Stimulated activated CD8-positive, alpha-beta memory T cell treated with anti-CD3 and anti-CD28 coated beads, Interleukin-4, amount 100 ng/mL, for 1 hour (primary cell): ENCODE measurements at places on chromosomes 4 and X.

GRCh38 chrX:101287402-101287801 lies 3.7 kb downstream of the TAF7L start:
- DNase-seq = no peak

GRCh38 chr4:770022-770421 lies 55.9 kb downstream of the CPLX1 start:
- DNase-seq = no peak

GRCh38 chrX:67692246-67692645 lies 148.4 kb downstream of the AR start:
- no peak for DNase-seq

GRCh38 chr4:185573651-185574199 lies 38.4 kb upstream of the PDLIM3 start:
- DNase-seq = no peak

DNA sequence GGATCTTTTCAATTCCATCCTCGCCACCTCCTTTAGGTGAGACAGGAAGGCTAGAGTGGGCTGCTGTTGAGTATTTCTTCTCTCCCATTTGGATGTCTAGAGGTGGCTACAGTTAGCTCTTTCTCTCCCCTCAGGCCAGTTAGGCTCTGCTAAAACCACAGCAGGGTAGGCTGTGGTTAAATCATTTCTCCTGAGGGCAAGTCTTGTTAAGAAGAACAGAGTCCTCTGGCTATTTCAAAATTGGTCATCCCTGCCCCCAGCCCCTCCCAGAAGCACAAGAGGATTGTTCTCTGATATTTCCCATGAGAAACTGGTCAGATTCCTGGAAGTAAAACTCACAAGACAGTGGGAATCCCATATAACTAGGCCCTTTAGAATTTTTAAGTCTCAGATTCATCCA lies 1359.5 kb downstream of the TECRL start:
- DNase-seq = no peak

- no peak for DNase-seq
Measured at GRCh38 chrX:25011589-25012432, 4.0 kb downstream of the ARX start.

- DNase-seq = no peak
Measured at GRCh38 chr4:91754716-91755115, 549.0 kb upstream of the GRID2 start.

- DNase-seq = no peak
Measured at GRCh38 chrX:24646745-24647182, 383 bp downstream of the PCYT1B start.

DNA sequence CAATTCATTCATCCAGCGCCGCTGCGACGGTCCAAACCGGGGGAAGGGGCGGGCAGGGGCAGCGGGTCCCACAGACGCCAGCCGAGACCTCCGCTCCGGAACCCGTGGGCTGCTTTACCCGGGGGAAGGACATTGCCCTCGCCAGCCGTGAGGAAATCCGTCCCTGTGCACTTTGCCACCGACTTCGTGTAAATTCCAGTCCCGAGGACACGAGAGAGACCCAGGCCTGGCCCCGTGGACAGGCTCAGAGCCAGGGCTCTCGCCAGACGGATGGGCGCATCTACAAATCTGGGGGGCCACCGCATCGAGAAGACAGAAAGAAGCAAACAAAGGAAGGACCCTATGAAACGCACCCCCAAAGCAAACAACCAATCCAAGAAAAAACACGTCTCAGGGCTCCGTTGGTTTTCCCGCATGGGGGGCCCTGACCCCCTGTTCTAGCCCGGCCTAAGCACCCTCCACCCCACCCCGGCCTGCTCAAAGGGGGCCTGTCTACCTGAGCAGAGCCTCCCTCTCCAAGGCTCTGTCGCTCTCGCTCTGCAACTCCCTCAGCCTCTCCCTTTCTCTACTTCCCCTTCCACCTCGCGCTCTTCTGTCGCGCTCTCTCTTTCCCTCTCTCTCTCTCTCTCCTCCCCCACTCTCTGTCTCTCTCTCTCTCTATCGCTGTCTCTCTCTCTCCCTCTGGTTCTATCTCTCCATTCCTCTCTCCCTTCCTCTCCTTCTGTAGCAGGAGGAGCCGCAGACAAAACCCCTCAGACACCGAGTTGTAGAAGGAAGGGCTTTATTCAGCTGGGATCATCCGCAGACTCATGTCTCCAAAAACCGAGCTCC lies 11.3 kb downstream of the FRG2 start:
- no peak for DNase-seq

DNA sequence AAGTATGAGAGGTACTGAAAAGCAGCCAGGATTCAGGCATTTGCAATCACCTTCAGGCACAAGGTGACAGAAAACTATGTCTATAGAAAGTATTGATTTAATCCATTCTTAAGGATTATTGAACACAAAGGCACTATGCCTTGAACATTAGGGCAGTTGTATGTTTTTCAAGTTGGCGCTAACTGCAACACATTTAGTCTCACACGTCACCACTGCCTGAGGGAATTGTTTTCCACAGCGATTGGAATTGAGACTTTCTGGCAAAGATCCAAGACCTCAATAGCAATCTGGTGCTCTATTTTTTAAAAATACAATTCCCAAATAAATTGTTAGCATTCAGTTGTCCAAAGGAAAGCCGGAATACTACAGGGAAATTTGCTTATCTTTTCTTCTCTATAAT lies 52.7 kb upstream of the FTHL17 start:
- no peak for DNase-seq

- DNase-seq = no peak
Measured at GRCh38 chr4:25433966-25434827, 57.1 kb downstream of the ANAPC4 start.

GRCh38 chrX:55787063-55787462 lies 69.5 kb downstream of the RRAGB start:
- DNase-seq = no peak

GRCh38 chr4:56863441-56864139 lies 42.1 kb upstream of the SPINK2 start:
- DNase-seq = no peak

GRCh38 chr4:140152751-140153418 lies 1.1 kb downstream of the MAML3 start:
- peak; percentile 11 for DNase-seq

GRCh38 chr4:176226736-176227135 lies 31.4 kb upstream of the SPATA4 start:
- no peak for DNase-seq

GRCh38 chr4:129515356-129515755 lies 419.4 kb downstream of the C4orf33 start:
- no peak for DNase-seq

DNA sequence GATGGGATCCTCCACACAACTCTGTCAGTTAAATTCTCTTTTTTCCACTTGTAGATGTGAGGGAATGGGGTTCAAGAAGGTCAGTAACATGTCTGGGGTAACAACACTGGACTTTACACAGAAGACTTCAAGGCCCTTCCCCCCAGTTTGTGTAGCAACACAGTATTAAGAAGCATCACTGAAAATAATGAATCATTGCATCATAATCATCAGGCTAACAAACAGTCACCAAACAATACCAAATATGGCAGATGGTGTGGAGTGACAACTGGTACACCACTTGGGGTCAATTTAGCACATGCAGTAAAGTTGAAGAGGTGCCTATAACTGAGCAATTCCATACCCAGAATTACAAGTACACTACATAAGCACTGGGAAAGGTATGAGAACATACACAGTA lies 38.6 kb downstream of the BOD1L1 start:
- DNase-seq = no peak

DNA sequence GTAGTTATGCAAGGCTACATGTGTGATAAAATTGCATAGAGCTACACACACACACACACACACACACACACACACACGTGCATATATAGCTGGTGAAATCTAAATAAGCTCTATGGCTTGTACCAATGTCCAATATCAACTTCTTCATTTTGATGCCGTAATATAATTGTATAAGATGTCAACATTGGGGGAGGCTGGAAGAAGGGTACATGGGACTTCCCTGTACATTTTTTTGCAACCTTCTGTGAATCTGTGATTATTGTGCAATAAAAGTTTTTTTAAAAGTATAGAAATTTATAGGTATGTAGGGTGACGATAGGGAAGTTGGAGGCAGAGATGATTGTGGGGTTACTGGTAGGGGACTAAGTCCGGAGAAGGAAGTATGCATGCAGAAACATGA lies 105.5 kb downstream of the HDAC8 start:
- DNase-seq = no peak

GRCh38 chrX:155766321-155766720 lies 114.8 kb upstream of the VAMP7 start:
- DNase-seq = no peak

DNA sequence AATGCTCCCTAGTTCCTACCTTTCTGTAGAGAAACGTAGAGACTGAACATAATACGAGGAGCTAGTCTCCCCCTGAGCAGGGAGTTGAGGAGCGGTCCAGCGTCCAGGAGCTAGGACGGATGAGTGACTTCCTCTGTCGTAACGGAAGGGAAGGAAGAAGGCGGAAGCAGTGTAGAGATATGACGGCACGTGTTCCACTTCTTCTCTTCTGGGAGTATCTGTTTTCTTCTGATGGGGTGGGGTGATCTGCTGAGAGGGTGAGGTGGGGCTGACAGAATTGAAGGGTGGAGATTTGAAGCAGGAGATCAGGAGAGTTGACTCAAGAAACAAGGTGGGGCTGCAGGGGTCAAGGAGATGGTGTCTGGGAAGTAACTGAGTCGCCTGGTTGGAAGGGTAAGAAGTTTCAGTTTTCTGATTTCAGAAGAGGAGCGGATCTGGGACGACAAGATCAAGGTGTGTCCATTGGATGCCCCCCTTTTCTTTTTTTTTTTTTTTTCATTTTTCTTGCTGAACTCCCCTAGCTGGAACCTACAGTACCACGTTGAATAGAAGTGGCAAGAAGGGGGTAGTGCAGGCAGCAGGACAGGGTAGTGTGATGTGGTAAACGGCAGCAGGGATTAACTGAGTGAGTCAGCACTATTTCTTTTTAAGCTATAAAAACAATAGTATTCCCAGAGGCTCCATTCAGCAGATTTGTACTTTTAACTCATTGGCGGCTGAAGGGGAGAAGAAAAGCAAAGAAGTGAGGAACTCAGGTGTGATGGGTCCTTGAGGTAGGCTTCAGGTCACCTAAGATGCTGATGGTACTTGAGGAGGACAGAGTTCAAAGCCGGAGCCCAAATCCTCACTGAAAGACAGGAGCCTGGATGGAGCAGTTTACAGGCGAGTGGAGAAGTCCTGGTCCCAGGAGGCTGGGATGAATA lies 50.8 kb upstream of the SETD7 start:
- DNase-seq = no peak

GRCh38 chrX:12319003-12319519 lies 180.8 kb downstream of the FRMPD4 start:
- no peak for DNase-seq

DNA sequence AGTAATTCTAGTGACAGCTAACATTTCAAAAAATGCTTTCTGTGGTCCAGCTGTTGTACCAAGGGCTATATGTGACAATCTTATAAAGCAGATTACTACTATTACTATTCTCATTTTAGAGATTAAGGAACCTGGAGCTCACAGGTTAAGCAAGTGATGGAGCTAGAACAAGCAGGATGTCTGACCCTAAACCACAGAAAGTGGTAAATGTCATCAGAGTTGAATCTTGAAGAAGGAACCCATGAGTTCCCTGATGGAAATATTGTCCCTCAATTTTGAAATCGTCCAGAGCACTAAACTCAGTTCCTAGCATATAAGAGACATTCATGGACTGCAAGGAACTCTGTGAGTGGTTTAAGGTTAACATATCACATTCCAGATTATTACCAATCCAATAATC lies 214.0 kb downstream of the APBB2 start:
- no peak for DNase-seq

- DNase-seq = no peak
Measured at GRCh38 chr4:15848191-15848842, 70.2 kb downstream of the CD38 start.

DNA sequence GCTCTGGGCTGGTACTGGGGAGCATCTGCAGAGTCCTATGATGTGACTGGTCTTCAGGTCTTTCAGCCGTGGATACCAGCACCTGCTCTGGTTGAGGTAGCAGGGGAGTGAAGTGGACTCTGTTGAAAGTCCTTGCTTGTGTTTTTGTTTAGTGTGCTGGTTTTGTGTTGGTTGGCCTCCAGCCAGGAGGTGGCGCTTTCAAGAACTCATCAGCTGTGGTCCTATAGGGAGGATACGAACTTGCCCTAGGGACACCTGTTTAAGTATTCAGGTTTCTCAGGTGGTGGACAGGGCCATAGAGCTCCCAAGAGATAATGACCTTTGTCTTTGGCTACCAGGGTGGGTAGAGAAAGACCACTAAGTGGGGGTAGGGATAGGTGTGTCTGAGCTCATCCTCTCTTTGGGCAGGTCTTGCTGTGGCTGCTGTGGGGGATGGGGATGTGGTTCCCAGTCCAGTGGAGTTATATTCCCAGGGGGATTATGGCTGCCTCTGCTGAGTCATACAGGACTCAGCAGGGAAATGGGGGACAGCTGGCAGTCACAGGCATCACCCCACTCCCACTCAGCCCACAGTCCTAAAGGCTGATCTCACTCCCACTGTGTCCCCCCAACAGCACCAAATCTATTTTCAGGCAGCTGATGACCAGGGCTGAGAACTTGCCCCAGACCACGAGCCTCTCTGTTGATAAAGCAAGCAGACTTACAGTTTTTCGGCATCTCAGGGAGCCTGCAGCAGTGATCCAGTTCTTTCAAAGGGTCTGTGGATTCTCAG lies 24.1 kb downstream of the MSMO1 start:
- no peak for DNase-seq

- DNase-seq = peak; percentile 52
Measured at GRCh38 chr4:6327220-6327917, 57.7 kb downstream of the WFS1 start.

- no peak for DNase-seq
Measured at GRCh38 chr4:30537456-30537855, 182.7 kb upstream of the PCDH7 start.

DNA sequence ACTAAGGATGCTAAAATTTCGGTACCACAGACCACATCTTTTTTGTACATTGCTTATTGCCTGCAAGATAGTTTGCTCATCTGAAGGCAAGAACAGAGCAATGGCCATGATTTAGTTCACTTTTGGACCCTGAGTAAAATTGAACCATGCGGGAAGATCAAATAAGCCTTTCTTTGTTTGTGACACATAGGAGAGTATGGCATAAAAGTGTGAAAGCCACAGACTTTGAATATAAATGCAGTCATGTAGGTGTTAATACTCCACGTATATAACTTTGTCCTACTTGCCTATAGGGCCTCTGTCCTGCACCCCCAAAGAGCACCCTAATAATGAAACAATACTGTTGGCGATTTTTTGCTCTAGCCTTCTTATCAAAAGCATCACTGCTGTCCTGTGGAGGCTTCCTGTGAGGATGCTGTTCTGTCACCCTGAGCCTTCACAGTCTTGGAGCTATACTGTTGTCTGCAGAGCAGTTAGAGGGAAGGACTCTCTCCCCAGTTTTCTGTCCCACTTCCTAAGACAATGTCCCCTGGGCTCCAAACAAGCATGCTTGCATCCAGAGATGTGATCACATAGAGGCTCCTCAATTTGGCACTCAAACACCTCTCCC lies 10.2 kb upstream of the CXCL13 start:
- no peak for DNase-seq

- DNase-seq = no peak
Measured at GRCh38 chr4:75715105-75715799, 9.1 kb upstream of the USO1 start.

GRCh38 chr4:186770481-186771175 lies 47.0 kb upstream of the FAT1 start:
- DNase-seq = no peak

- no peak for DNase-seq
Measured at GRCh38 chr4:163680386-163681098, 186.1 kb downstream of the TMA16 start.
